ENCODE measurements at places on chromosomes 11 and 22.

- DNase-seq: peak; percentile 33
Observed at GRCh38 chr11:66973956-66974580, 1.0 kb upstream of the C11orf86 start.

DNA sequence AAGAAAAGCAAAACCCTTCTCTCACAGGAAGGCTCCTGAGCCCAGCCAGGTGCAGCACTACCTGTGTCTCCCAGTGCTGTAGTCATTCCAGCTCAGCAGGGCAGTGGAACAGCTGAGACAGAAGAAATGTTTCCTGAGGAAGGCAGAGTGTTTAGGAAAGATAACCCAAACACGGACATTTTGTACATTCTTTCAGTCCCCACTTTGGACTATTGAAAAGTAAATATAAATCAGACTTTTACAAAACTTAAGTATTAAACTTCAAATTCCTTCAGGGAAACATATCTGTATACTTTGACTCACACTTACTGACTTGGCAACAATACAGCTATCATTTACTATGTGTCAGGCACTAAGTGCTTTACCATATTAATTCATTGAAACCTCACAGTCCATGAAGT is 40.4 kb downstream of the RRAS2 start:
- no peak for DNase-seq

DNA sequence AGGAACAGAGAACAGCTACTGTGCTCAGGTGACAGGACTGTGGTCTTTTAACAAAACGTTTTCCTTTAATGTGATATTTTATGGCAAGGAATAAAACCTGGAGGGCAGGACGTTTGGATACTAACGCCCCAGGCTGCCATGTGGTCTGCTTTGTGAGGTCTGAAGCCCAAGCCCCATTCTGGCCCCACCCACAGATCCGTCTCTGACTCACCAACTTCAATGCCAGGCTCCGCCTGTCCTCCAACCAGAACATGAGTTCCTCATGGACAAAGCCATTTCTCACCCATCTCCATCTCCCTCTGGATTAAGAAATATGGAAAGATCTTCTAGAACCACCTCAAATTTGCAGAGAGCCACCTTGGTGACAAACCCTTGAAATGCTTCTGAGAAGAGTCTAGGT is 148.8 kb downstream of the CRYBB2 start:
- peak; percentile 68 for DNase-seq

GRCh38 chr11:77299528-77299993 is 1.9 kb downstream of the GDPD4 start:
- peak; percentile 65 for DNase-seq

- peak; percentile 47 for DNase-seq
Observed at GRCh38 chr11:4610258-4610935, 2.4 kb upstream of the TRIM68 start.

DNA sequence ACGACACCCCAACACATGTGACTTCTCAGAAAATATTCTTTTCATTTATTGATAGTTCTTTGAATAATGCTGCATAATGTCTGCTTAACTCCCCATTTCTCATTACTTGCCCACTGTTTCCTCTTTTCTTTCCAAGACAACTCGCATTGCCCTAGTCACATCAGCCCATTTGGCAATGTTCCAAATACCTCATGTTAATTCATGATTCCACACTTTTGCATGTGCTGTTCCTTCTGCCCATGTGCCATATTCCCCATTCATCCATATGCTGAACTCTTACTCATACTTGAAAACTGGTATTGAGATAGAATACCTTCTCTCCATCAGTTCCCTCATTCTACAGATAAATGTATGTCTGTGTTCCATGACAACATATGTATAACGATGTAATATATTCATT is 993.7 kb downstream of the OPCML start:
- no peak for DNase-seq

DNA sequence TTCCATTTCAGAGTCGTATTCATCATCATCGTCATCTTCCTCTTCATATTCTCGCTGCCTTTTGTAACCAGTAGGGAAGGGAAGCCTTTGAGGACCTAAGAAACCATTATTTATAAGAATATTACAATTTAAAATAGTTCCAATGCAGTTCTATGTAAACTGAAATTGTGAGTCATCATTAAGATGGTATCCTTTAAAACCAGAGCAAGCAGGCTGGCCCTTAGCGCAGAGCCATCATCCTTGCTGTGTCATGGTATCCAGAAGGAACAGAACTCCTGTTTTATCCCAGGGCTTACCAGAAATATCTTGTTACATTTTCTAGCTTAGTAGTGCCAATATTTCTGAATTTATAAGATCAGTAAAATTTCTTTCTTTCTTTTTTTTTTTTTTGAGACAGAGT is 12.8 kb downstream of the MISFA start:
- DNase-seq: no peak

DNA sequence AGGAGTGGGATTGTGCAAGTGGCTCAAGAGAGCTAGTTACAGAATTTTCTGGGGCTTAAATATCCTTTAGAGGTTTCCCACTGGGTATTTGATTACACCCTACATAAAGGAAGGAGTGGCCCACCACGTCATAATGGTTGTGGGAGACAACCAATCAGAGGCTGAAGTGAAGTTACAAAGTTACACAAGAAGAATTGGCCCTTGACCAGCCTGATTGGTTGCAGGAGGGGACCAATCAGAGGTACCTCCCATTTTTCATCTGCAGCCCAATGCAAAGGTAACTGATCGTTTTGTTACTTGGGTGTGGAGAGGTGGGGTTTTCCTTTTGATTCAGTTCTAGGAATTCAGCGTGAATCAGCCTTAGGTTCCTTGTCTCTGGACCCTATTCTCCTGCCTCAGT is 430.5 kb upstream of the FAT3 start:
- no peak for DNase-seq

DNA sequence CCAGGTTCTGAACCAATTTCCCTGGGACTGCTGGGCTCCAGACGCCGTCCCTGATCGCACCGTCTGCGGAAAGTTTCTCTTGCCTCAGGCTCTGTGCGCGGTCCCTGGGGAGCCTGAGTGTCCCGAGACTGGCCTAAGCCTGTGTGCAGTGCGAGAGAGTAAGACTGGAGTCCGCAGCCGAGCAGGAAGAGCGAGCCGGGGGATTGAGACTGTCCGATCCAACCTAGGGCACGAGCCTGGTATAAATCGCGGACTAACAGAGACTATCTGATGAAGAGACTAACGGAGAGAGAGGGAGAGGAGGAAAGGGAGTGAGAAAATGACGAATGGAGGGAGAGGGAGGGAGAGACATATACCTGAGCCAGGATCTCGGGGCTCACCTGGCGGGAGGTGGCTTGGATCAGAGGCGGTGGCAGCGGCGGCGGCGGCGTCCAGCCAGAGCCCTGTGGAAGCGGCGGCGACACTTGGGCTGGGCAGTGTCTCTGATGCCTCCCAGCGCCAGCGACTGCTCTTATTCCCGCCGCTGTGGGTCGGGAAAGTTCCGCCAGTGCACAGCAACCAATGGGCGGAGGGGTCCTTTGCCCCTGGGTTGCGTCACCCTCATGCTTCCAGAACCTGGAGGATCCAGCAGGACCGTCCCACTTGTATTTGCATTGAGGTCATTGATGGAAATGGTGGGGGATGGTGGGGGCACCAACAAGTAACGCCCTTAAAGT is at the start of gene CALCA:
Gene CALCA, minus strand, starts transcription at position 487 of the 716 bp plus-strand sequence. CDS start 1,159 bp downstream, outside the sequence.
- DNase-seq: no peak

- DNase-seq: no peak
Observed at GRCh38 chr11:111395081-111395480, 16.0 kb upstream of the POU2AF1 start.

DNA sequence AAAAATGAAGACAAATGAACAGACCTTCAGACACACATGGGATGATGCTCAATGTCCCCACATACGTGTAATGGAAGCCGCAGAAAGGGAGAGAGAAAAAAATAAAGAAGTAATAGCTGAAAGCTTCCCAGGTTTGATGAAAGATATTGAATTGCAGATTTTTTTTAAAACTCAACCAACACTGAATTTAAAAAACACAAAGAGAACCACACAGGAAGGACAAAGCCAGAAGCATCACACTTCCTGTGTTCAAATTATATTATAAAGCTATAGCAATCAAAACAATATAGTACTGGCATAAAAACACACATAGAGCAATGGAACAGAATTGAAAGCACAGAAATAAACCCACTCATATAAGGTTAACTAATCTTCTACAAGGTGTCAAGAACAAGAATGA is 26.5 kb downstream of the TMEM45B start:
- no peak for DNase-seq

- DNase-seq: no peak
Observed at GRCh38 chr11:45655012-45655283, 10.5 kb downstream of the CHST1 start.

GRCh38 chr11:11985016-11985715 is 23.3 kb downstream of the DKK3 start:
- peak; percentile 69 for DNase-seq

DNA sequence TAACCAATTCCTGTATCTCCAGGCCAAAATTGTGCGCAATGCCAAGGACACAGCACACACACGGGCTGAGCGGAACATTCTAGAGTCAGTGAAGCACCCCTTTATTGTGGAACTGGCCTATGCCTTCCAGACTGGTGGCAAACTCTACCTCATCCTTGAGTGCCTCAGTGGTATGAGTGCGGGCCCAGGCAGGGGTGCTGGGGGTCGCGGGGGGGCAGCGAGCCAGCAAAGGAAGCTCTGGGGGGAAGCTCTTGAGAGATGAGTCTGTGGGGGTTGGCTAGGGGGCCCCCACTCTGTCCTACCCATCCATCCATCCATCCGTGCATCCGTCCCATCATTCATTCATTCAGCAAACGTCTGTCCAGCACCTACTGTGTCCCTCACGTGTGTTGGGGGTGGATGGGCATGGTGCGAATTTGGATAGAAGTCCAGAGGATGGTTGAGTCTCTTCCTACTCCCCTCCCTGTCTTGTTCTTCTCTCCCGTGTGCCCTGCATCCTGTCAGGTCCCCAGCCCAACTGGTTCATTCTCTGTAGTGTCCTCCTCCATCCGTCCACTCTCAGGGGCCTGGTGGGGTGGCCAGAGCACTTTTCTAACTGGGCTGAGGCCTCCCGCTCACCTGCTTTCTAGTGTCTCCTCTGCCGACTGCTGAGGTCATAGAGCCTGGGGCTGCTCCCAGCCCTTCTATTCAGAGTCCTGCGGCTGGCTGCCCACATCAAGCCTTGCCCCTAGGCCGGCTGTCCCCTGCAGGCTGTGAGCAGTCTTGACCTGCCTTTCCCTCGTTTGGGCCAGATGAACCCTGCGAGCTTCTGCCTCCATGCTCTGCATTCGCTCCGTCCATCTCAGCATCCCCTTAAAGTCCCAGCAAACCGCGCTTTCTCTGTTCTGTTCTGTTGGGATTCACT is 3.3 kb downstream of the RPS6KB2 start:
- no peak for DNase-seq

DNA sequence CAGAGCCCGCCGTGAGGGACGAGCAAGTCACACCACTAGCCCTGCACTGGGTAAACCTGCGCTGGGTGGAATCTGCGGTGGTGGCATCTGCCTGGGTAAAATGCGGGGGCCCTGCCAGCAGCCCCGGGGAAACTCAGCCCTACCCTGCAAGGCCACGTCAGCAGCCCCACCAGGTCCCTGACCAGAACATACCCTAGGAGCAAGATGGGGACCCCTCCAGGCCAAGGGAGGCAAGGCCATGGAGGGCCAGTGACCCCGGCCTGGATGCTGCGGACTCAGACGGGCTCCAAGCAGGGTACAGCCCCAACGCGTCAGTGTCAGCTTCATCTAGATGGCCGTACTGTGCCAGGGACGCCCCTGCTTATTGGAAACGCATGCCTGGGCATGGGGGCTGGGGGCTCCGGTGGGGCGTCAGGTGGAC is 26.3 kb downstream of the TOLLIP start:
- DNase-seq: no peak

GRCh38 chr11:67584205-67584880 is 731 bp downstream of the GSTP1 start:
- peak; percentile 62 for DNase-seq

DNA sequence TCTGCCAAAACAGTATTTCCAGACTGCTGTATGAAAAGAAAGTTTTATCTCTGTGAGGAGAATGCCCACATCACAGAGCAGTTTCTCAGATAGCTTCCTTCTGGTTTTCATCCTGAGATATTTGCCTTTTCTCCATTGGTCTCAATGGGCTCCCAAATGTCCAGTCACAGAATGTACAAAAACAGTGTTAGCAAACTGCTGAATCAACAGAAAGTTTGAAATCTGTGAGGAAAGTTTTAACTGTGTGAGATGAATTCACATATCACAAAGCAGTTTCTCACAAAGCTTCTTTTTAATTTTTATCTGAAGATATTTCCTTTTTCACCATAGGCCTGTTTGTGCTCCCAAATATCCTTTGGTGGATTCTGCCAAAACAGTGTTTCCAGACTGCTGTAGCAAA is 207.2 kb upstream of the TRIM48 start:
- DNase-seq: no peak

DNA sequence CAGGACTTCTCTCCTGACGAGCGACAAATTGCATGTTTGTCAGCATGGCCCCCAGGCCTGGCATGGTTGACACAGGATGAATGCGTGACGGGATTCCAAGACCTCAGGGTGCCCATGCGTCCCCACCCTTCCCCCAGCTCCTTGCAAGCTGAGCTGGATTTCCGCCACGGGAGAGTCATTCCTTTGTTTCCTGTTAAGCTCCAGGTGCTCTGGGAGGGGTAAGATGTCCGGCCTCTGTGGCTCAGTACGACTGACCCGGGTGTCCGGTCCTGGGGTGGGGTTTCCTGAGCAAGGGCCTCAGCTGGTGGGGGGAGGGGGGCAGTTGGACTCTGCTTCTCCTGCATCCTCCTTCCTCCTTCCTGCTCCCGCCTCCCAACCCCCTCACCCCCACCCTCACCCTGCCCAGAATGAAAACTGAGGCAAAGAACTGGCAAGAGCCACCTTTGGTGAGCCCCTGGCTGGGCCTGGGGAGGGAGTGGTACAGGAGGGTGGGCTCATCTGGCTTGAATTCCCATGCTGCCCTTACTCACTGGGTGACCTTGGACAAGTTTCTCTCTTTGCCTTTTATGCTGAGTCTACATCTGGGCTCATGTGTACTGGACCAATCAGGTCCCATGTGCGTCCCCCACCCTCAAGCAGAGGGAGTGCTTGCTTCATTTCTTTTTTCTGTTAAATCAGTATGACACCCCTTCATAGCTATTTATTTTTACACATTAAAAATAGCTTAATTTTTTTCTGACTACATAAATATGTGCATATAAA is 2.5 kb downstream of the CDC42EP2 start:
- DNase-seq: peak; percentile 94

GRCh38 chr11:70650075-70650909 is 252.0 kb downstream of the CTTN start:
- DNase-seq: peak; percentile 70

DNA sequence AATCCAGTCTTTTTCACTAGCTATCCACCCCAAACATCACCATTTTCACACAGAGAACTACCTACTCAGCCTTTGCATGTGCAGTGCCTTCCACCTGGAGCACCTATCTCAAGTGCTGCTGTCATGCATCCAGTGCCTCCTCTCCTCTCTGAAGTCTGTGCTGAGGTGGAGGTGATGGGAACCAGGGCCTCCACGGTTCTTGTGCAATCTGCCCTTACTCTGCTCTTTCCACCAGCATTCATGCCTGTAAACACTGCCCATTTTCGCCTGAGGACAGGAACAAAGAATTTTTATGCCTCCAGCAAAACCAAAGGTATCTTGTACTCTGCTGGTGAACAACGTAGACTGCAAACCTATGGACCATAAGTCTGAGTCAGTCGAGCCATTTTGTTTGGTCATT is 27.0 kb downstream of the PITPNB start:
- DNase-seq: no peak
